Fibroblast of the conjunctiva (primary cell): ENCODE measurements at places on chromosomes 16 and 17.

DNA sequence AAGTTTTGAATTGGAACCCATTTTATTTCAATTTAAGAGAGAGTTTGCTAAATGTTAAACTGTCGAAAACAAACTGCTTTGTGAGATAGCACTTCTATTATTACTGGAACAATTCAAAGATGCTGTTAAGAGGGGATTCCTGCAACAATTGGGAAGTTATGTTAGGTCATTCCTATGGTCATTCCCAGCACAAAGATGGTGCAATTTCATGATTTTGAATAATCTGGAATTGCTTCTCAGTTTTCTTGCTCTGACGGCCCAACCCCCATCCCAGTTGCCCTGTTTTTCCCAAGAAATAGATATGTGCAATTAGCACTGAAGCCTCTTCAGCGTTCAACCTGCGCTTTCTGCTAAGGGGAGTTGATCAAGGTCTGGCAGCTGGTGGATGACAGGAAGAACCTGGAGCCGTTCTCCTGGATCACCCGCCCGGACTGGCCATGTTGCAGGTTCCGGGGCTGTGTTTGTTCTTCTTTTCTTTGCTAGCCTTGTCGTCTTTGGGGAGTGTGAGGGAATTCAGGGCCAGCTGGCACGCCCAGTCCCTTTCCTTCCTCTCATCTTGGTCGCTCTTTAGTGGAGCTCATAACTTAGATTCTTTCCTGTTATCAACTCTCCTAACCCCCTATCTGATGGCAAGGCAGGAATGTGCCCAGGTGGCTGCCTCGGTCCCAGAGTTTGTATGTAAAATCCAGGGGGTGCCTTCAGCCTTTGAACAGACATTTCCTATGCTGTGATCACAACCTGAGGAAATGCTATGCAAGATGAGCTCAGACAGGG is 29.0 kb upstream of the IRF8 start:
- no peak for DNase-seq

DNA sequence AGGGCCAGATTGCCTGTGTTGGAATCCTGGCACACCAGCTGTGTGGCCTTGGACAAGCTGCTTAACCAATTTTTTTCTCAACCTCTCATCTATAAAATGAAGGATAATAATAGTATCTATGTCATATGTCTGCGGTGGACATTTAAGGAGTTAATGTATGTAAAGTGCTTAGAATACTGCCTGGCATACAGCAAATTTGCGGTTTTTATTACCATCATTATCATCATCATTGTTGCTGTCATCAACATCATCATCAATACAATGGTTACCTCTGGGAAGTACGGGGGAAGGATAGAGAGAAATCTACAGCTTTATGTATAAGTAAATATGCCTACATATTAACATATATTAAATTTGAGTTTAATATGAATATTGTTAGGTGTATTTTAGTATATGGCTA is 37.1 kb upstream of the COX10 start:
- DNase-seq = no peak

DNA sequence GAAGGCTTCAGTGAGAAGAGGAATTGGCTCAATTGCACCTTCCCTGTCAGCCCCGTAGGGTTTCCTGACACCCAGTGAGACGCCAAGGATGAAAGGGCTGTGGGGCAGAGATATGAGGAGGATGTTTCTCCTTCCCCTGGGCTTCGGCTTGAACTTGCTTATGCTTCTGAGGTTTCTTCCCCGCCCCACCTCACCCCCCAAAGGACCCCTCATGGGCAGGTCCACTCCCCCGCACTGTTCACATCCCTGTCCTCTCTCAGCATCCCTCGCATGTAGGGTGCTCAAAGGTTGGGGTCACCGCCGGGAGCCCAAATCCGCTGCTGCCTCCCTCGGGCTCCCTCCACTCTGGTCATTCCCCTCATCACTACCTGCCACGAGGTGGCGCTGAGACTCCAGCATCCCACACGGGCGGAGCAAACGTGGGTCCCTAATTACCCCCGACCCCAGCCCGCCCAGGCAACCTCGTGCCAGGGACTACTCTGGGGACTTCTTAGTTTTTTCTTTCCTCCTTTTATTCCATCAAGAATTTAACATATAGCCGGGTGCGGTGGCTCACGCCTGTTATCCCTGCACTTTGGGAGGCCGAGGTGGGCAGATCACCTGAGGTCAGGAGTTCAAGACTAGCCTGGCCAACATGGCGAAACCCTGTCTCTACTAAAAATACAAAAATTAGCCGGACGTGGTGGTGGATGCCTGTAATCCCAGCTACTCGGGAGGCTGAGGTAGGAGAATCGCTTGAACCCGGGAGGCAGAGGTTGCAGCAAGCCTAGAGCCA is 3.3 kb upstream of the TRARG1 start:
- DNase-seq = no peak

- peak; percentile 22 for DNase-seq
Observed at GRCh38 chr16:15950161-15950854, 892 bp downstream of the ABCC1 start.

GRCh38 chr16:88479793-88480760 is 27.0 kb downstream of the ZFPM1 start:
- no peak for DNase-seq

DNA sequence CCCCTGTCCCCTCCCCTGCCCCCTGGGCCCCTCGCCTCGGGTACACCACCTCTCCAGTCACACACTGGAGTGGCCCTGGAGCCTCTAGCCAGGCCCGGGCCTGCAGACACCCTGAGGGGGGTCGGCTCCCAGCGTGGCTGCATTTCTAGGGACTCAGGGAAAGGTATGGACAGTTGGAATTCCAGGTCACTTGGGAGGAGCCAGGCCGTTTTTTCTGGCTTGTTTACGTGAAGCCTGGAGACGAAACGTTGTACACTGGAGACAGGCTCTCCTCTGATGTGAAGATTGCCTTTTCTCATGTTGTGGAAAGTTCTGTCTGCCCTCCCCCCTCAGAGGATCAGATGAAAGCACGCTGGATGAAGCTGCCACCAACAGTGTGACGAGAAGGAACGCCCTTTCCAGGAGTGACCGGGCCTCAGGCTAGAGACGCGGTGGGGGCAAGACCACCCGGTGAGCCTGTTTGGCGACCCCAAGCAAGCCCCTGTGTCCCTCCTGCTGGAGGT is 4.0 kb upstream of the PPP1R27 start:
- DNase-seq = no peak

- no peak for DNase-seq
Observed at GRCh38 chr16:86270696-86271095, 239.6 kb upstream of the FOXF1 start.

GRCh38 chr17:63317166-63317840 is 128.8 kb downstream of the CYB561 start:
- no peak for DNase-seq

DNA sequence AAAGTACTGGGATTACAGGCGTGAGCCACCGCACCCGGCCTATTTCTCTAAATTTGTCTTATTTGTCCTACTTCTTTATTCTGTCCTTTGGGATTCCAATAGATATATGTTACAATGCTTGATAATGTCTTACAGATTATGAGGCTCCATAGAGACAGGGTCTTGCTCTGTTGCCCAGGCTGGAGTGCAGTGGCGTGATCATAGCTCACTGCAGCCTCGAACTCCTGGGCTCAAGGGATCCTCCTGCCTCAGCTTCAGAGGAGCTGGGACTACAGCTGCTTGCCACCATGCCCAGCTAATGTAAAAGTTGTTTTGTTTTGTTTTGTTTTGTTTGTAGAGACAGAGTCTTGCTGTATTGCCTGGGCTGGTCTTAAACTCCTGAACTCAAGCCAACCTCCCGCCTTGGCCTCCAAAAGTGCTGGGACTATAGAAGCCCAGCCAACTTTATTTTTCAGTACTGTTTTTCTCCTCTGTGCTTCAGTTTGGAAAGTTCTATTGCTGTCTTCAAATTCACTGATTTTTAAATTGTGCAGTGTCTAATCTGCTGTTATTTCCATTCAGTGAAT is 10.3 kb downstream of the ANKRD13B start:
- DNase-seq = no peak

DNA sequence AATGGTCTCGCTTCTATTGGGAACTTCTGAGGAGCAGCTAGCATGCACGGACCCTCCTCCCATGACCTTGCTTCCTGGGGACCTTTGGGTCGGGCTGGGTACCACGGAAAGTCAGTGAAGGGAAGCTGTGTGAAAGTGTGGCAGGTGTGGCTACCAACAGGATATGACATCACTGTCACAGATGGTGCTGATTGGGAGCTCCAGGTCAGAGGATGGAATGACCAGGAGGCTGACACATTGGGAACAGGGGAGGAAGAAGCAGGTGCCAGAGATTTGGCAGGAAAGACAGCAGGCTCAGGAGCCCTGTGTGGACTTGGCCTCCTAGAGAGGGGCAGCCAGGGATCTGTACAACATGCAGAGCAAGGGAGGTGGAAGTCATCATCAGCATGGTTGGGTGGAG is 34.0 kb downstream of the CPNE2 start:
- DNase-seq = no peak

DNA sequence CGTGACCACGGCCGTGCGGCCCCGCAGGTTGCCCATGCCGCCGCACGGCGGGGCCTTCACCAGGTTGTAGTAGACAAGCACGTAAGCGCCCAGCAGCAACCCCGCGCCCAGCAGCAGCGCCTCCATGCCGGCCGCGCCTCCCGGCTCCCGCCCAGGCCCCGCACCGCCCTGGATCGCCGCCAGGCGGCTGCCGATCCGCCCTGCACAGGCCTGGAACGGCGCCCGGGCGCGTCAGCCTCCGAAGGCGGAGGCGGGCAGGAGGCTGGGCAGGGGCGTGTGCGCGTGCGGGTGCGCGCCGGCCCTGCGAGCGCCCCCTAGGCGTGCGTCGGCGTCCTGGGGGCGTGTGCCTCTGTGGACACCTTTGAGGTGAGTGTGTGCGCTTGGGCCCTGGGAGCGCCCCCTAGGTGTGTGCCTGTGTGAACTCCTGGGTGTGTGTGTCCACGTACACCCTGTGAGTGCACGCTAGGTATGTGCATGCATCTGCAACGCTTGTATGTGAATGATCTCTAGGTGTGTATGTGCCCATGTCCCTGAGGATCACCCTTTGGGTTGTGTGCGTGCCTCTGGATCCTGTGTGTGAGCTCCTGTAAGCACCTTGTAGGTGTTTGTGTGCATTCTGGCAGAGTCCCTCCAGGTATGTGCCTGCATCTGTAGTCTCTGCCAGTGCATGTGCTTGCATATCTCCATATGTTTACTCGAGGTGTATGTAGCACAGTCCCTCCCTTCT is at the start of gene DHRS13:
Gene DHRS13 (minus strand): TSS at position 261 of the 727 bp plus-strand sequence. CDS start 135 bp downstream, at position 126.
- DNase-seq = peak; percentile 80

- no peak for DNase-seq
Observed at GRCh38 chr17:31425282-31426040, 34.0 kb downstream of the RAB11FIP4 start.

GRCh38 chr16:28027055-28027454 is 36.5 kb downstream of the GSG1L start:
- DNase-seq = no peak

- DNase-seq = peak; percentile 35
Observed at GRCh38 chr16:83356266-83356665, 451.5 kb upstream of the HSBP1 start.

DNA sequence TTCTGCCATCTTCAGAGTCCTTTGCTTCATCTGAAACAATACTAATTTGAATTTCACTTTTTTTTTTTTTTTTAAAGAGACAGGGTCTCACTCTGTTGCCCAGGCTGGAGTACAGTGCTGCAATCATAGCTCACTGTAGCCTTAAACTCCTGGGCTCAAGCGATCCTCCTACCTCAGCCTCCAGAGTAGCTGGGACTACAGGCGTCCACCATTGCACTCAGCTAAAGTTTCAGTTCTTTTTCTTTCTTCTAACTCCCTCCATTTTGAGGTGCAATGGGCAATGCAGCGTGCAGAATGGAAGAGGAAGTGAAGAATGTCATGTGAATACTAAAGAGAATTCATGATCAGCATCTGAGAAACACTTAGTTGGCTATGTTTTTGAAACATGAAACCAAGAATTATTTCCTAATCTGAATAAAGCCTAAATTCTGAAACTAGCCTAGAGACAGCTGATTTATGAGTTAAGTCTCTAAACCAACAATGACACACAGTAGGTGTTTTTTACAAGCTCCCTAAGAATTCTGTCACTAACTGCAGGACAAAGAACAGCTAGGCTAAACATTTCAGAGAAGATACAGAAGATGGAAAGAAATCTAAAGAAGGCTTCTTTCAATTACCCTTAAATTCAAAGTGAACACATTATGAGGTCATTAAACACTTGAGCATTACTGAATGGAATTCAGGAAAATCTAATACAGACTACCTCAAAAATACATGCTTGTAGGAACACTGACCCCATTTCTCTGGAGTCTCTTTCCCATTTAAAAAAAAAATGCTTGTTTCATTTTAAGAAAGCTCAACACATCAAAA is 21.0 kb downstream of the SNN start:
- DNase-seq = no peak

DNA sequence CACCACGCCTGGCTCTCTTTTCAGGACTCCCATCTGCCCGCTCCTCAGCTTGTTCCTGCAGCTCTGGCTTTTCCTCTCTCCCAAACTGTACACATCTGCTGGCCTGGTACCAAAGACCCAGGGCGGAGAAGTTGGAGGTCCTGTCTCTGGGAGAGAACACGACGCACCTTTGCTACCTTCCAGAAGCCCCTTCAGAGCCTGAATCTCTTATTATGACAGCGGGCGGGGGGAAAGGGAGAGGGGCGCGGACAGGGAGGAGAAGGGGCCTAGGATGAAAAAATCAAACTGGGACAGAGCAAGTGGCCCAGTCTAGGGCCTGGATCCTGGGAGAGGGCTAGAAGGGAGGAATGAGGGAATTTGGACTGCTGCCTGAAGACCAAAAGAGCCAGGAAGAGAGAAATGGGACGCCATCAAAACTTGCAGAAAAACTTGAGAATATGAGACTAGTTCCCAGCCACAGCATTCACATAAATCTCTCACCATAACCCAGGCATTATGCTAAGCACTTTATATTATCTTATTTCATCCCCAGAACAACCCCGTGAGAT is 2.5 kb upstream of the PER1 start:
- DNase-seq = no peak

GRCh38 chr17:48231995-48232959 is 124.7 kb downstream of the SNX11 start:
- DNase-seq = no peak

GRCh38 chr17:58172369-58173071 is 5.7 kb downstream of the OR4D2 start:
- DNase-seq = no peak

DNA sequence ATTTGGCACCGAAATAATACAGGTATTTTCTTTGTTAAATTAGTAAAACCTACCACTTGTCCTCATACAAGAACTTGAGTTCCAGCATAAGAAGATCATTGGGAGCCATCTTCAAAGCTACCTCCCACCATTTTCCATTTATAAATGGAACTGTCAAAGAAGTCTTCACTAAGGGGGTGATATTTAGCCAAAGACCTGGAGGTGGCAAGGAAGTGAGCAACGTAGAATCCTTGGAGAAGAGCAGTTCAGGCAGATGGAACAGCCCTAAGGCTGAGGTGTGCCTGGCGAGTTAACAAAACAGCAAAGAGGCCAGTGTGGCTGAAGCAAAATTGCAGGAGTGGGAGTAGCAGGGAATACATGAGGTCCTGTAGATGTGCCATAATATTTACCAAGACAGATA is 1.8 kb downstream of the KCNJ16 start:
- no peak for DNase-seq

- no peak for DNase-seq
Observed at GRCh38 chr16:50532576-50532975, 15.6 kb upstream of the NKD1 start.

GRCh38 chr17:68346448-68346847 is 55.2 kb downstream of the ARSG start:
- no peak for DNase-seq
